ENCODE measurements at places on chromosomes 16 and 17.

GRCh38 chr16:78668393-78668792 lies 568.9 kb downstream of the WWOX start:
- no peak for DNase-seq

GRCh38 chr17:76570877-76571471 lies 14.7 kb downstream of the ST6GALNAC2 start:
- no peak for DNase-seq

DNA sequence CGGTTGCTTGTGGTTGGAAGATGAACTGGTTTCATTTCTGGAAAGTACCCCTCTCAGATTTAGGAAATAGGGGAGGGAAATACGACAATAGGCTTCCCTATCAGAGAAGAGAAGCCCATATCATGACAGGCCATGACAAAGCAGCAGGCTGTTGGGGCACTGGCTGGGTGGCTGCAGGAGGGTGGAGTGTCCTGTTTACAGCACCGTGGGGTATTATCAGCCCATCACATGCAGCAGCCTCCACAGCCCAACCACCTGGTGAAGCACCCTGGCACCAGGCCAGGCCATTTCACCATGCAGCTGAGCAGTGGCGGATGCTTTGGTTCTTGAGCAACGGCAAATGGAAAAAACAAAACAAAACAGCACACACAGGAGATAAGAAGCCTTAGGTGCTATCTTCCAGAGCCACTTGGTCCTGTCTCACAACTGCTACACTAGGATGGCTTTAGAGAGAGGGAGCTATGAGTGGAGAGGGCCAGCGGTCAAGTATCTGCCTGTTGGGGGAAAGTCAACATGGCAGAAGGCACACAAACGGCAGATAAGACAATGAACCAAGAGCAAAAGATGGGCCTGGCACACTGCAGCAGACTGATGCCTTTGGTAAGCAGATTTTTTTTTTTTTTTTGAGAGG lies 24.2 kb downstream of the FAM117A start:
- no peak for DNase-seq

GRCh38 chr17:332023-332422 lies 20.6 kb downstream of the RPH3AL start:
- DNase-seq = no peak

GRCh38 chr17:8288336-8289102 lies at the start of gene RANGRF:
TSS of gene RANGRF (plus strand) at chr17:8288670. CDS start at chr17:8288789, 119 bp downstream.
- peak; percentile 76 for DNase-seq

DNA sequence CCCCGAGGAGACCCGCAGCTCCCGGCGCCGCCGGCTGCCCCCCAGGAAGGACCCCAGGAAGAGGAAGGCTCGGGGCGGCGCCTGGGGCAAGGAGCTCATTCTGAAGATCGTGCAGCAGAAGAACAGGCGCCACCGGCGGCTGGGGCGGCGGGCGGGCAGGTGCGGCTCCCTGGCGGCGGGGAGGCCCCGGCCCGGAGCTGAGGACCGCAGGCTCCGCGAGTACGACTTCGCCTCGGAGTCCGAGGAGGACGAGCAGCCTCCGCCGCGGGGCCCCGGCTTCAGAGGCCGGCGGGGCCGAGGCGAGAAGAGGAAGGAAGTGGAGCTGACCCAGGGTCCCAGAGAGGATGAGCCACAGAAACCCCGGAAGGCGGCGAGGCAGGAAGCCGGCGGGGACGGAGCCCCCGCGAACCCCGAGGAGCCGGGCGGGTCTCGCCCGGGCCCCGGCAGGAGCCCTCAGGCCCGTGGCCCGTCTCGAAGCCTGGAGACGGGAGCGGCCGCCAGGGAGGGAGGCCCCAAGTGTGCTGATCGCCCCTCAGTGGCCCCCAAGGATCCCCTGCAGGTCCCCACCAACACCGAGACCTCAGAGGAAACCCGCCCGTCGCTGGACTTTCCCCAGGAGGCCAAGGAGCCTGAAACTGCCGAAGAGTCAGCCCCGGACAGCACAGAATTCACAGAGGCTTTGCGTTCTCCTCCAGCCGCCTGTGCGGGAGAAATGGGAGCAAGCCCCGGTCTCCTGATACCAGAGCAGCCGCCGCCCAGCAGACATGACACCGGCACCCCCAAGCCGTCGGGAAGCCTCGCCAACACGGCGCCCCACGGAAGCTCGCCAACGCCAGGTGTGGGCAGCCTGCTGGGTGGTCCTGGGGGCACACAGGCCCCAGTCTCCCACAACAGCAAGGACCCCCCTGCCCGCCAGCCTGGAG lies 22.3 kb upstream of the ZFPM1 start:
- no peak for DNase-seq

DNA sequence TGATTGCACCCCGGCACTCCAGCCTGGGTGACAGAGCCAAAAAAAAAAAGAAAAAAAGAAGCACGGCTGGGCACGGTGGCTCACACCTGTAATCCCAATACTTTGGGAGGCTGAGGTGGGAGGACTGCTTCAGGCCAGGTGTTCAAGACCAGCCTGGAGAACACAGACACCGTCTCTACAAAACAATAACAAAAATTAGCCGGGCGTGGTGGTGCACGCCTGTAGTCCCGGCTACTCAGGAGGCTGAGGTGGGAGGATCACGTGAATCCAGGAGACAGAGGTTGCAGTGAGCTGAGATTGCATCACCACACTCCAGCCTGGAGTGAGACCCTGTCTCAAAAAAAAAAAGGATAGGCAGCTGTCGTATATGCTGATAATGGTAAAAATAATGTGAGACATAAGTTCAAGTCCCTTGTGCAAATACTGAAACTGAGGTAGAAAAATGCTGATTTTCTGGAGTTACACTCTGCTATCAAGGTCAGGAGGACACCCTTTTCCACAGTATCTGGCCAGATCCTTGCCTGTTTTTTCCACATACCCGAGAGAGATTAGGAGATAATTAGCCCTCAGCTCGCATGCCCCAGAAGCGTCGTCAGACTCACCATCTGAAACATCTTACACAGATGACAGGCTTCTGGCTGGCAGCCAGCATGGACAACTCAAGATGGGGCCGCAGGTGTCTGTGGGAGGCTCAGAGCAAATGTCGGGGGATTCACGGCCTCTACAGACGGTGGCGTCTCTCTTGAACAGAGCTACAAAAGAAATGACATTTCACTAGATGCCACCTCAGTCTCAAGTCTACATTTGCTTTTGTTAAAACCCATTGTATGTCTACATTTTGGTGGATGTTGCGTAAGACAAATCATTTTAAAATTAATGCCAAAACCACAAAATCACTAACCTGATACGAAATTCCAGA lies 36.8 kb downstream of the WDR45B start:
- no peak for DNase-seq

DNA sequence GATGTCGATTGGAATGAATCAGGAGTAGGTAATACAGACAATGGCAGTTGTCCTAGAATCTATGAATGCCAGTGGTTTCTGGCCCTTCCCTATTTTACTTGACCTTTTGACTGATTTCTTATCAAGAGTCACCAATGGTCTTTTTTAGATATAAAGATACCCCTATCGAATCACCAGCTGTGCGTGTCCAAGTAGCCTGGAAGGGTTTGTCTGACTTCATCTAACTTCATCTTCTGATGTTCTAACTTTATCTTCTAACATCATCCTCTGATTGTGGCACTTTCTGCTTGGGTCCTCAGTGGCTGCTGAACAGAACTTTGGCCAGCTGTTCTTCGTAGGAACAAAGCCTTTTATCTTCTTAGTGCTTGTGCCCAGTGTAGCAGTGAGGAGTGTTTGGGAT lies 129.7 kb downstream of the MSI2 start:
- no peak for DNase-seq

DNA sequence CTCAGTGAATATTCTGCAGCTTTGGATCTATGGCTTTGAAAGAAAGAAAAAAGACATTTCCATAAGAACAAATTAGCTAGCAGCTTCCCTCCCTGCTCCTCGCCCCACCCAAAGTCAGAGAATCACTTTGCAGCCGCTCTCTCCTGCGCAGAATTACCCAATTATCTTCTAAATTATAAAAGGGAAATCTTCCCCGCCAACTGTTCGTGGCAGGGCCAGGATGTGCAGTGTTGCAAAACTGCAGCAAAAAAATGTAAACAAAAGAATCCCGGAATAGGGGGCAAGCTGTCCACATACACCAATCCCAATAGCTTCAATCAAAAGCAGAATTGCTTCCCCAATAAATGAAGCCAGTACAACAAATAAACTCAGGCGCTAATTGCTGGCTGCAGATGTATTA lies 510.6 kb downstream of the RBFOX1 start:
- no peak for DNase-seq

GRCh38 chr17:73634629-73635028 lies 9.6 kb downstream of the SDK2 start:
- no peak for DNase-seq

DNA sequence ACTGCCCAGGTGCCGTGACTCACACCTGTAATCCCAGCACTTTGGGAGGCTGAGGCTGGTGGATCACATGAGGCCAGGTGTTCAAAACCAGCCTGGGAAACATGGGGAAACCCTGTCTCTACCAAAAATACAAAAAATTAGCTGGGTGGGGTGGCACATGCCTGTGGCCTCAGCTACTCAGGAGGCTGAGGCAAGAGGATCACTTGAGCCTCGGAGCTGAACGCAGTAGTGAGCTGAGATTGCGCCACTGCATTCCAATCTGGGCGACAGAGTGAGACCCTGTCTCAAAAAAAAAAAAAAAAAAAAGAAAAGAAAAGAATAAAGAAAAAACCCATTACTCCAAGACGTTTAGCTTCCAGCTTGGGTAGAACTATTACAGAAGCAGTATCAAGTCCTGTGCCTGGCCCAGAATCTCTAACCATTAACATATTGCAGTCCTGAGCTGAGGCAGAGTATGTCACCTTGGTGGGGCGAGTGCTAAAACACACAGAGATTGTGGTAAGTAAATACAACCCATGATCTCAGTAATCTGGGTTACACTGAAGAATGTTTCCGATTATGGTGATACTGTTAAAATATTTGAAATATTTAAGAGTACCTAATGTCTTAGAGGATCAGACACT lies 23.2 kb upstream of the CFAP20 start:
- no peak for DNase-seq

Measured in T47D (cell line).